NCI-H82 (cell line): ENCODE measurements at places on chromosomes 12 and 14.

GRCh38 chr12:100518376-100518775, 44.7 kb downstream of the NR1H4 start:
- DNase-seq: no peak

DNA sequence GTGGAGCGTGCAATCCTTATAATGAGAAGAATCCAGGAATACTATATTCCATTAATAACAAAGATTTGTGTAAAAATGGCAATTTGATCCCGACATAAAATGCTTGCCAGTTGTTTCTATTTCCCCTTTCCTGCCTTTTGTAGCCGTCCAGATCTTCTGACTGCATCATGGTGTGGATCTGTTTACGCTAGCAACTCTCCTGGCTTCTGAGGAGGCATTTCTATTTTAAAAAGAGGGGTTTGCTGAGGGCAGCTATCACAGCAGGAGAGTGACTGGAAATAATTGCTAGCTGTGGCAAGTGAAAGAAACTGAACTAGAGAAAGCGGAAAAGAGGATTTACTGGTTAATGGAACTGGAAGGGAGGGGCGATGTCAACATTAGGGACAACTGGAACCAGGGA, 145.6 kb downstream of the ATP23 start:
- DNase-seq: no peak

DNA sequence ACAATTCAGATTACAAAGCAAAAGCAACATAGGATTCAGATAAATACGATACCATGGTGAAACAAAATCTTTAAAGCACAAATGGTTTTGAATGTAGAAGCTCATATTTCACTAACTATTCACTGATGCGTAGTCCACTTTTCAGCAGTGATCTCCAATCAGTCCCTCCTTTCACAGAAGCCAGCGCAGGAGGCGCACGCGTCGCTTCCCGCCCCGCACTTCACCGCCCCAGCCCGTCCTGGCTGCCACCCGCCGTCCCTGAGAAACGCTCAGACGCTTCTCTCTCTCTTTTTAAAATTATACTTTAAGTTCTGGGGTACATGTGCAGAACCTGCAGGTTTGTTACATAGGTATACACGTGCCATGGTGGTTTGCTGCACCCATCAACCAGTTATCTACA, 19.8 kb upstream of the CHFR start:
- DNase-seq: no peak

GRCh38 chr12:99284161-99284560, 363.4 kb upstream of the GARIN6 start:
- no peak for DNase-seq

DNA sequence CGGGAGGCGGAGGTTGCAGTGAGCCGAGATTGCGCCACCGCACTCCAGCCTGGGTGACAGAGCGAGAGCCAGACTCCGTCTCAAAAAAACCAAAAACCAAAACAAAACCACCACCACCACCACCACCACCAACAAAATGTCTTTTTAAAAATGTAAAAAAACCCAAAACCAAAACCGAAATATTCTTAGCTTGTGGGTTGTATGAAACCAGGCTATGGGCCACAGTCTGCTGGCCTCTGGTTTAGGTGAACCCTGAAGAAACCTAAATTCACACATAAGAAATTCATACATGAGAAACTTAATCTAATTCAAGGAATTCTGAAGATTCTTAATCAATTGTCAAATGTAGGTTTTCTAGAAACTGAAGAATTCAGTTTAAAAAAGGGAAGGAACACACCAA, 37.6 kb downstream of the INSM2 start:
- DNase-seq: no peak

DNA sequence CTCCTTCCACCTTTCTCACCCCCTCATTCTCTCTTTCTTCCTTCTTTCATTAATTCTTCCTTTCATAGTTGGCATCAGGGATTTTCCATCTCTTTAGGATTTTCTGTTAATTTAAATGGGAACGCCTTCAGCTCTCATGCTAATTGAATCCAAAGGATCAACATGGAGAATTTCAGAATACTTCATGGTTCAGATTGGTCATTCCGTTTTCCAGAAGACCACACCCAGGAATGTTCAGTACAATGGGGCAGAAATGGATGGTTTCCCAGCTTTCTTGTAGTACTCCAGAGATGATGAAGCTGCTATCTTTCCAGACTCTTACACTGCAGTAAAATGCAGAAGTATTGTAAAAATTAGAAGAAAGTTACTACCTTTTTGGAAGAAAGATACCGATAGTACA, 440.0 kb downstream of the DAD1 start:
- DNase-seq: no peak

- no peak for DNase-seq
These were observed 297.8 kb downstream of the ADGRD1 start for GRCh38 chr12:131251336-131252101.

GRCh38 chr14:76644855-76645518, 116.3 kb upstream of the VASH1 start:
- DNase-seq: peak; percentile 76

DNA sequence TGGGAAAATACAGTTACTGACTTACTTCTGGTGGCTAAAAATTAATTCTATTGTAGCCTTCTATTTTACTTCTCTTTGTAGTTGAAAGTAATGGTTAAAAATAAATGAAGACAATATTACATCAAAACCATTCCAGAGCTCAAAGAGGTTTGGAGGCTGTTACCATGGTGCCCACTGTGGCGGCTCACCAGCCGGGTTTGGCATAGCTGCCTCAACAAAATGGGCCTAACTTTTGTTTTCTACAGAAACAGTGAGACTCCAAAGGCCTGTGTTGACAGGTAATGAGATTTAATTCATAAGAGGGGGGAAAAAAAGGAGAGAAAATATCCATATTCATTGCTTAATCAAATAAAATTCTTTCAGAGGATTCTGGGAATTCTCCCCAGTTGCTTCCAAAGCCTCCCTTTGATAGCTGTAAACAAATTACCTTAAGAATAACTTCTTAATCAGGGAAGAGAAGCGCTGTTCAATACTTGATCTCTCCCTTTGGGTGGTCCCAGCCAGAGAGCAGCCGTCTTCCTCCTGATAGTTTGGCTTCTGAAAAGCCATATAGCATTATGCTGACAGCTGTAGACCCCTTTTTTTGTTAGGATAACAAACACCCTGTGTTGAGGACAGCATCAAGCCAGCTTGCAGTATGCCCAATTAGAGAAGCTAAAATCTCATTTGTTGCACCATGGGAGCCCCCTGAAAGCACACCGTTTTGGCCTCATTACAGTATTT, 266.8 kb downstream of the NEDD1 start:
- peak; percentile 8 for DNase-seq

DNA sequence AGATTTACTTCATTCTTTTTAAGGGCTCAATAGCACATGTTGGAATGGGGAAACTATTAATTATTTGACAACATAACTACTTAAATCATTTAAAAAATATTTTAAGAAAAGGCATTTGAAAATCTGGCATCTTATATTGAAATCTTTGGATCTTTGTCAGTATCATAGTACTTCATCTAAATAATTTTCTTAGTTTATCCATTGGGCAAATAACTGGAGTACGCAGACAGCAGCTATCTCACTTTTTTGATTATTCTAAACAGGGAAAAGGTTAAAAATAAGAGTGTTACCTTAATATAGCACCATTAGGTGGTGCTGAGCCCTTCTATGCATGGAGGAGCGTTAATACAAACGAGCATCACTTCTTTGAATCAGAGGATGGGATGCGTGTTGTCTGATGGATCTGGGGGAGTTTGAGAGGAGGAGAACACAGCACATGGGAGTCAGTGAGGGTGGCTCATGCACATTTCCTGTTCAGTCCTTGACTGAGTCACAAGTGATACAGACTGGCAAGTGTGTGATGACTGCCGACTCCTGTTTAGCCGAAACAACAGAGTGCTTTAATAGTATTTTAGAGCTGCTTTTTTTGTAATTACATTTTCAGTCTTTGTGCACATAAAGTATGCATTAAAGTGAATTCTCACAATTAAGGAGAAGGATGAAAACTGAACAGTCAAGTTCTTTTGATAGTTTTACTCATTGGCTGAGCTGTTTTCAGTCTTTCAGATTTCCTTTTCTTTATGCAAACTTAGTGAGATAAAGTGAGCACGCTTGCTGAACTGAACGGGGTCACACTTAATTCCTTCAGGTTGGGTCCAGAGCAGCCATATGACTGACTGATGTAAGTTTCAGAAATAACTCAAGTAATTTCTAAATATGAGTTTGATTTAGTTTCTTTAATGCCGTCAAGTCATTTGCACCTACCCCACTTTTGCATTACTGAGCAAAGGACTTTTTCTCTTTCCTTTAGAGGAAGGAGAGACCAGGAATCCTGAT, 92.7 kb downstream of the DIP2B start:
- DNase-seq: no peak

GRCh38 chr14:93688820-93689219, 99.5 kb downstream of the PRIMA1 start:
- DNase-seq: no peak

DNA sequence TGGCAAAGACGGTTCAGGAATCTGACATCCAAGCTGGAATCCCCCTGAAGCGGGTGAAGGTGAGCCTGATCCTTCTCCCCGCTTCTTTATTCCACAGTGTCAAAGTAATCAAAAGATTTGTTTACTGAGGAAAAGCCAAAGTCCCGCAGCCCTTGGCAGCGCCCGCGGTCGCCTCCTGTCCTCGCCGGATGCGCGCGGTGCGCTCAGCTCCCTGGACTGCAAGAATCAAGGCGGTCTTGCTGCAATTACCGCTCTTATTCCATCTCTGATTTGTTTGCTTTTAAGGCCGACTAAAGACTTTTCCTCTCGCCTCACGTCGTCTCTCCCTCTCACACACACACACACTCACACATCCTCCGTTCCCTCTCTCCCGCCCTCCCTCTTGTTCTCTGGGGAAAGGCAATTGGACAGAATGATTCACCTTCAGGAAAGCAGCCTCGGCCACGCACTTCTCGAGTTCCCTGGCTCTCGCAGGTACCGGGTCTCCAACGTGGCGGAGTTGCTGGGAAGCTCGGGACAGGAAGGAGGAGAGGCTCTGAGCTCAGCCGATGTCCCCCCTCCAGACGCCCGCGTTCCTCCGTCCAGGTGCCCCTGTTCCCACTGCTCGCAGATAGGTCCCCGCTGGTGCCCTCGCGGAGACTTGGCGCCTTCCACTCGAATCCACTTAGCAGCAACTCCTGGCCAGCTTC, 68.6 kb upstream of the USP15 start:
- DNase-seq: no peak

DNA sequence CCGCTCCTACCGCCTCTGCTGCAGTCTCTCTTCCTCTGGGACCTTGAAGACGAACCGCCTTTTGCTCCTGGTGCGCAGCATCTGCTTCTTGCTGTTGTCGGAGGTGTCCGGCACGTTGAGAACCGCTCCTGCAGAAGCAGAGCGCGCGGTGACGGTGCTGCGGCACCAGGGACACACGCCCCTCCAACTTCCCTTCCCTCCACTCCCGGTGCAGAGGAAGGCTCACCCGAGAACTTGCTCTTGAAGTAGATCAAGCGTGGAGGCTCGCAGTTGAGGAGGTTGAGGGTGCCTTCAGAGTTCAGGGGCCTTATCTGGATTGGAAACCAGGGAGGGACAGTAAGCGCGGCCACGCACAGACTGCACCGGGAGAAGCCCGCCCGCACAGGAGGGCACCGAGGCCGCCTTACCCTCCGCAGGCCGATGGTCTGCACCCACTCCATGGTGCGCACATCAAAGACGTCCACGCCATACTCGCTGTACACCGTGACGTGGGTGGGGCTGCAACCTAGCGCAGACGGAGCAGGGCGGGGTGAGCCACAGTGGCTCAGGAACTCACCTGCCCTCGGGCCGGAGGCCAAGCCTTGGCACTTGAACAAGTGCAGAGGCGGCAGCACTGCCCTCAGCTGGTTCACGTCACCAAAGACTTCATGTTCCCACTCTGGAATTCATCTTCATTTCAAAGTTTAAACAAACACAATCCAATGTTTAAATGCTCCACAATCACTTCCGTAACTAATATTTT, 17.5 kb downstream of the AMN start:
- DNase-seq: no peak

- no peak for DNase-seq
These were observed 48.4 kb downstream of the SMIM41 start for GRCh38 chr12:52127683-52128450.

- DNase-seq: no peak
These were observed 20.2 kb downstream of the RDH12 start for GRCh38 chr14:67721875-67722274.

- DNase-seq: no peak
These were observed 1178.3 kb upstream of the FLRT2 start for GRCh38 chr14:84351646-84352045.
